ENCODE measurements at places on chromosomes 12 and 14.
A peak's percentile ranks its signal among the peaks of the same experiment; 100 is the strongest.

- DNase-seq = no peak
Measured at GRCh38 chr12:104480826-104481440, 24.2 kb downstream of the CHST11 start.

GRCh38 chr12:69851976-69852375, 26.9 kb downstream of the MYRFL start:
- DNase-seq = no peak

DNA sequence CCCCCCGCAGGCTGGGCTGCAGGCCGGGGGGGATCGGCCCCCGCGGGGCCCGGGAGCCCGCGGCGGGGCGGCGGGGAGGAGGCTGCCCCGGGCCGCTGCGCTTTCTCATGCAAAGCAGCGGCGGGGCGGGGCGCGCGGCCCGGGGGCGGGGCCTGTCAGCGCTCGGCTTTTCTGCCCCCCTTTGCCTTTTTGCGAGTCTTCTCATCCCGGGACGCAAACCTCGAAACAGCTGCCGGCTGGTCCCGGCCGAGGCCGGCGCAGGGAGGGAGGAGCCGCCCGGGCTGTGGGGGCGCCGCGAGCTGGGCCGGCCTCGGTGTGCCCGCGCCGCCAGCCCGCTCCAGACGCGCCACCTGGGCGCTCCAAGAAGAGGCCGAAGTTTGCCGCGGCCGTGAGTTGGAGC, at the start of gene FZD10:
Gene FZD10, plus strand, starts transcription at position 198 of the 400 bp plus-strand sequence. CDS start 479 bp downstream, outside the sequence.
- no peak for DNase-seq

DNA sequence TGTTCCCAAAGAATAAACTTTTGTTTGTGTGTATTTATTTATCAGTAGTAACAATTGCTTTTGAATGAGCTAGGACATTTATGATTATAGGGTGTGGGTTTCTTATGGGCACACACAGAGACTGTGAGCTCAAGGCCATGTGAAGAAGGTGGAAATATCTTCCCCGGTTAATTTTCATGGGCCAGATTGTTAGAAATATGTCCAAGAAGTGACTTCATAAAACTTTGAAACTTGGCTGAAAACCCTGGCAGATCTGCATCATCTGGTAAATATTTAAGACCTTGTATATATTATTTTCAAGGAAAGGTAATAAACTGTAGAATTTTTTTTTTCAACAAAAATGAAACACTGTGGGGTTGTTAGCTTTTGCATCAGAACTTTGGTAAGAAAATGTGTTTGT, 53.5 kb upstream of the RNU6-8 start:
- no peak for DNase-seq

DNA sequence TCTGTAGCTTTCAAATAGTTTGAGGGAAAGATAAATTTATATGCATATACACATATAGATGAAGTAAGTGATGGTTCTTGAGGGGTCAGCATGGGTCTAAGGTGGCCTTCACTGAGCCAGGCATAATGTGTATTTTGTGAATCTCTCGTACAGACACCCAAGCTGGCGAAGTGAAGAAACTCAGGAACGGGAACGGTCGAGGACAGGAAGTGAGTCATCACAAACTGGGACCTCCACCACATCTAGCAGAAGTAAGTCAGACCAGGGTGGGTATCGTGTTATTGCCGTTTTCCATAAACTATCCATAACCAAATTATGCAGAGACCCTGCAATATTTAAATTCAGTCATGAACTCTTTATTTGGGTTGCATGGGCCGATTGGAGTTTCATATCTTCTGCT, 15.4 kb upstream of the TNS2 start:
- no peak for DNase-seq

DNA sequence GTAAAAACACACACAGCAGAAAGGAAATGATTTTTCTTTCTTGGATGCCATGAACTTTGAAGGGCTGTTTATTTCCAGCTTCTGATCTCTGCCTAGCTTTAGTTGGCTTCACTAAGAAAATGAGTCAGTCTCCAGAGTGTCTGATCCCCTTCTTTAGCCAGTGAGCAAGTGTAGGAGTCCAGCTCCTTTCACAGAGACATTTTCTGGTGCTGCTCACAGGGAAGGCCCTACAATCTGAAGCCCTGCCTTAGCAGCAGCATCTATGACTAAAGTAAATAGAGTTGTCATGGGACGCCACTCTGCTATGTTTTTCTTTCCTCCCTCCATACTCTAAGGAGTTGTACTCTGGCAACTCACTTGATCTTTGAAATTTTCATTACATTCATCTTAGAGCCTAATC, 103.5 kb downstream of the RPAP3 start:
- DNase-seq = no peak

DNA sequence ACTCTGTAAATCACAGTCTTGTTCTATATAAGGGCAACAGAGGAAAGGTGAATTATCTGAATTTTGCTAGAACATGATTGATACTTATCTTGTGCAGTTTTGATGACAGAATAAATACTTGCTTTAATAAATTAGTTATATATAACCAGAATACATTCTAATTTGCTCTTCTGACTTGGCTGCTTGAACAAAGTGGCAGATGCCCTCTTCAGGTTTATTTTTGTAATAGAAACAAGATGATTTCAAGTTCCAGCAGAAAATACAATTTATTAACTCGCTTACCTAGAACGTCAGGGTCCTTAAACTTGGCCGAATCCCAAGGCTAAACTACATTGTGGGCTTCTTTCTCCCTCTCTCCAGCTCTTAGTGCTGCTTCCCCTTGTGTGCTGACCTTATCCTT, 57.6 kb upstream of the SSTR1 start:
- no peak for DNase-seq

- DNase-seq = no peak
Measured at GRCh38 chr12:34336619-34337465, 314.5 kb downstream of the ALG10 start.

- DNase-seq = no peak
Measured at GRCh38 chr12:93847517-93848474, 170.6 kb downstream of the CRADD start.

- DNase-seq = peak; percentile 31
Measured at GRCh38 chr14:74867673-74868072, 8.3 kb downstream of the PROX2 start.

GRCh38 chr14:89330236-89331002, 86.6 kb downstream of the FOXN3 start:
- no peak for DNase-seq

GRCh38 chr12:124992874-124993625, 395 bp upstream of the BRI3BP start:
- peak; percentile 64 for DNase-seq

DNA sequence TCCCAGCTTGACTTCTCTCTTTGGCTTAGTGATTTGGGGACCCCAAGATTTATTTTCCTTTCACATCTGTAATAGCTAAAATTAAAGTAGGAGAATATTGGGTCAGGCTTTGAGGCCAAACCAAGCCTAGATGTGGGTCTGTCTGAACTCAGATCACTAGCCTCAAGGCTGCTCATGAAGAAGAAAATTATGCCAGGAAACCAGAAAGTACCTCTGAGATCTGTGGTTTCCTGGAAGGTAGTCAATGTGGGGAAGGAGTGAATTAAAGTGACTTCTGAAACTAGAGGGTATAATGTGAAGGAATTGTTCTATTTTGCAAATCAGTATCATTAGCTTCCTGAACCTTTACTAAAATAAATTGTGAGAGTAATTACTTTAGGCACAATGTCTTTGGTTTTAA, 13.4 kb upstream of the CLEC12A start:
- DNase-seq = no peak

DNA sequence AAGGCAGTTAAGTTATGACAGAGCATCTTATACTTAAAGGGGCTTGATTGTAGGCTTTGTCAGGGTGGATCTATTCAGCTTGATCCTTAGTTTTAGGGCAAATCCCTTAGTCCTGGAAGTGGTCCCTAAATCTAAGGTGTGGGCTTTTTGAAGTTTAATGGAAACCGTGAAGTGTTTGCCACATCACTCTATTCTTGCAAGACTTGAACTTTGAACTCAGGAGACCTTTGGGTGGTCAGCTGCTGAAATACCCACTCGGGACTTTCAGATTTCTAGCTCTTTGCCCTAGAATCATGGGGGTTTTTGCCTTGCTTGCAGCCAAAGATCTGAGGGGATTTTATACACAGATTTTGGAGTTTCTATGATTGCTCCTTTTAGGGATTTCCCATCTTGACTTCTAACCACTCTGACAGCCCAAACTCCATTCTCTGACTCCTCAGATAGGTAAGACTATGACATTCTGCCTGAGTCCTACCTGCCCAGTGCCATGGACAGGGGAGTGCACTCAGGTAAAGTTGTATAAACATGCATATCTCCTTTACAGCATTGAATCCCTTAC, 39.9 kb downstream of the SNAPC1 start:
- DNase-seq = no peak

DNA sequence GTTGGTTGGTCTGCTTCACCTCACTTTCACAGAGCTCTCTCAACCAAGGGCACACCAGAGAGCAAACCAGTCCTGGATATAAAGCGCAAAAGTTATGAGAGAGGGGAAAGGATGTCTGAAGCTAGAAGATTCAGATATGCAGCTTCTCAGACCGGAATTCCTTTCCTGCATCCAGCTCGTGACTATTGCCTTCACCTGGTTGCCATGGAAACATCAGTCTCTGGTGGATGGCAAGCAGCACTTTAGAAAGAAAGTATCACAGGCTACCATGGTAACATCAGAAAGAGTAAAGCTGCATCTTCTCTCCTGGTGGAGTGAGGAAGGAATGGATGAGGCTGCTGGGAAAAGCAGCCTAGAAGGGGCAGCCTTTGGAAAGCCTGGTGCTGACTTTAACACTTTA, 13.7 kb downstream of the REM2 start:
- DNase-seq = no peak

DNA sequence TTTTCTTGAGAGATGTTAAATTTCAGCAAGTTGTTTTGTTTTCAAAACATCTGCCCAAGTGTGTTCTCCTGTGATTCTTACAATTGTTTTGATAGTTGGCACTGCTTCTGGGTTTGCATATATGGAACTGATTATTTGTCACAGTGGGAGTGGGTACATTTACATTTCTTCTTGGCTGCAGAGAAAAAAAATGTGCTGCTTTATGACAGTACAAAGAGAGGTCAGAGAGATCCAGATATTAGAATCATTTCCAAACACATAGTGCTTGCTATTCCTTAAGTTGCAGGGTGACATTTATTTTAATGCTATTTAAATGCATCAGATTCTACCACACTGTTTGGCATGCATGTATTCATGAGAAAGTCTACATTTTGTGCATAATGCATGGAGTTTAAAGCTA, 303.5 kb upstream of the MDGA2 start:
- no peak for DNase-seq

- DNase-seq = no peak
Measured at GRCh38 chr14:99391671-99392070, 89.0 kb downstream of the SETD3 start.

DNA sequence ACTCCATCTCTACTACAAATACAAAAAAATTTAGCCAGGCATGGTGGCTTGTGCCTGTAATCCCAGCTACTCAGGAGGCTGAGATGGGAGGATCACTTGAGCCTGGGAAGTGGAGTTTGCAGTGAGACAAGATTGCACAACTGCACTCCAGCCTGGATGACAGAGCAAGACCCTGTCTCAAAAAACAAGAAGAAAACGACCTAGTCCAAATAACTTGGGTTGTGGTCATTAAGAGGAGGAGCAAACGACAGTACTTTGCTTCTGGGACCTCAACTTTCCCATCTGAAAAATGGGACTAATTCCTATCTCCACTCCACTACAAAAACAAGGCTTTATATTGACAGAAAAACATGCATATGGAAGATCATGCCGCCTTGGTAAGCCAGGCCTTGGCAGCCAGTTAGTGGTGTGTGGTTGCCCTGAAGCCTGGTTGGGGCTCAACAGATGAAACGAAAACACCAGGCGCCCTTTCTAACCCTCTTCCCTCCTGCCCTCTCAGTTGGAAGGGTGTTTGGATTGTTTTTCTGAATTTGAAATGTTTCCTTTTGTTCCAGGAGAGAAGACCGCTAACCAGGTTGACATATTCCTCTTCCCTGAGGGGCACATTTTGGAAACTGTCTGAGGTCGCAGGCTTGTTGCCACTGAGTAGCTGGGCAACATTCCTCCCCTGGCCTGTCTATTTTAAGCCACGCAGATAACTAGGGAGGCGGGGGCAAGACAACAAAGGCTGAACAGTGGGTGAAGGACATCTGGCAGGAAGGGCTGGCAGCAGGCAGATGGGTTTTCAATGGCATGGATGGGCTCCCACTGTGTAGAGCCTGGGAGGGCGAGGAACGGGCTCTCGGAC, 13.7 kb upstream of the VPS37B start:
- DNase-seq = no peak

DNA sequence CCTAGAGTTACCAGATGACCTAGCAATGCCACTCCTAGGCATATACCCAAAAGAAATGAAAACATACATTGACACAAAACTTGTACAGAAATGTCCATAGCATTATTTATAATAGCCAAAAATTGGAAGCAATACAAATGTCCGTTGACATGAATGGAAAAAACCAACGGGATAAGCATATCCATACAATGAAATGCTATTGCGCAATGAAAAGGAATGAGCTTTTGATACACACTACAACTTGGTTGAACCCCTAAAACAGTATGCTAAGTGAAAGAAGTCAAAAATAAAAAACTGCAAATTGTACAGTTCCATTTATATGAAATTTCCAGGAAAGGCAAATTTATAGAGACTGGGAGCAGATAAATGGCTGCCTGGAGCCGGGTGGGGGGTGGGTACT, 90.6 kb upstream of the G2E3 start:
- DNase-seq = no peak

DNA sequence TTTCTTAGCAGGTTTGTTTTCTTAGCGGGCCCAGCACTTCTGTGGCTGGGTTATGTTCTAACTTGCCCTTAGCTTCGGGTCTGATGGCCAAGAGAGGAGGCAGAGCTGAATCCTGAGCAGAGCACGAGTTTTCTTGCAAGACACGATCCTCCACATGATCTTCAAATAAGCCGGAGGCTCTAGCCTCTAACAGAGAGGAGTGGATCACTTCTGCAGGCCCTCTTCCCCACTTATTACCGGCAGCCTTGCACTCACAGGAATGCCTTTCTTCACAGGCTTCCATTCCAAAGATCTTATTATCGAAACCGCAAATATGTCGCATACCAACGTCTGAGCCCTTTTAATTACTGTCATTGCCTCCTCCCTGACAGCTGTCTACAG, 79.5 kb downstream of the SINHCAF start:
- no peak for DNase-seq

GRCh38 chr12:92049403-92049802, 96.2 kb downstream of the BTG1 start:
- no peak for DNase-seq

DNA sequence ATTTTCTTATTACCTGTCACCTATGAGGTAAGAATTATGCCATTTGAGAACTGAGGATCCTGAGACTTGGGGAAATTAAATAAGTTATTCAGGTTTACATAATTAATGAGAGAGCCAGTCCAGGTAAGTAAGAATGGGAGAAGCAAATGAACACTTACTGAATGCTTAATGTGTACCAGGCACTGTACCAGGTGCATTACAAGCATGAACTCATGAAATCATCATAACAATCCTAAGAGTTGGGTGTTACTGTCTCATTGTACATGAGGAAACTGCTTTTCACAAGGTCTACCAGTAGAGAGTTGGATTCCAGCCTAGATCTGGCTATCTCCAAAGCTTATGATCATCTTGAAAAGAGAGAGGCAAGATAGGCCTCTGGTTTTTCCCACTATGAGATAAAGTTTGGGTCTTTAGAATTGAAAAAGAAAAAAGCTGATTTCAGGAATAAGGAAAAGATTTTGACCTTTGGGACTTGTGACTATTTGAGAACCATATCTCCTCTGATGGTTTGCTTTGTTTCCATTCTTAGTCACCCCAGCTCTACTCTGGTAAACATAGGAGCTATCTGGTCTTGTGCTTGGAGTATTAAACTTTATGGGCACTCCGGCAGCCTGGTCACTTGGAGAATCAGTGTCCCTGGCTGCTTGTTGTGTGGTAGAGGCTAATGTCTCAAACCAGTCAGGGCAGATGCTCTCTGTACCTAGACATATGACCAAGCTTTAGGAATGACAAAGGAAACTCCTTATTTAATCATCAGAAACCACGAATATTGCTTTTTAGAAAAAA, 48.0 kb downstream of the PTHLH start:
- DNase-seq = no peak
